ENCODE measurements at places on chromosomes 2 and 18.

DNA sequence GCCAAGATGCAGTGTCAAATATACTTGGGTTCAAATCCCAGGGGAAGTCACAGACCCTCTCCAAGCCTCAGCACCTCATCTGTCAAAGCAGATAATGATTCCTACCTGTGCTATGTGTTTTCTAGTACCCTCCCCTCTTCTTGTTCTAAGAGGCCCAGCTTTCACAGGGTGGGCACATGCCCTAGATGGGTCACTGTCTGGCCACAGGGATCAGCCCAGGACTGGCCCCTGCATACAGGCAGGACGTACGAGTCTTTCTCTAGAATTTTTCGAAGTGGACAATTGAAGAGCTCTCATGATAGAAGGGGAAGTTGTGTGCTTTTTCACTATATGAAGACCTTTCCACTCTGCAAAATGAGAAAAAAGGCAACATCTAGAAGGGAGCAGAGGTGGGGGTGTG lies 22.2 kb downstream of the ARL4C start:
- DNase-seq = no peak

DNA sequence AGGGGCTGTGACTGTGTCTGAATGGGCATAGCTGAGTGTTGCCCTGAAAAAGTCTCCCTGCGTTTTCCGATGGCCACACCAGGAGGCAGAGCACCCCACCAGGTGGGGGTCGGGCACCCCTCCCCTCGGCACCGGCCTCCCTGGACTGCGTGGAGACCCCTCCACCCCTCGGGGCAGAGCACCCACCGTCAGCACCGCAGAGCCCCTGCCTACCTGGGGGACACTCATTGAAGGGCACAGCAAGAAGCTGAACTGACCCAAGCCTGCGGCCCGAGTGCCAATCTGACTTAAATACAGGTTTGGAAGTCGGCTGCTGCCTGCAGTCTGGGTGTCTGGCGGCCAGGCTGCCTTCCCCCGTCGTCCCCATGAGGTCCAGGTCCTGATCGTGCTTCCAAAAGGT lies 69.9 kb downstream of the KCNG2 start:
- no peak for DNase-seq

GRCh38 chr2:112881217-112881985 lies 29.6 kb upstream of the IL37 start:
- no peak for DNase-seq

- no peak for DNase-seq
These were observed 23.6 kb upstream of the KCNG2 start for GRCh38 chr18:79774111-79774510.

DNA sequence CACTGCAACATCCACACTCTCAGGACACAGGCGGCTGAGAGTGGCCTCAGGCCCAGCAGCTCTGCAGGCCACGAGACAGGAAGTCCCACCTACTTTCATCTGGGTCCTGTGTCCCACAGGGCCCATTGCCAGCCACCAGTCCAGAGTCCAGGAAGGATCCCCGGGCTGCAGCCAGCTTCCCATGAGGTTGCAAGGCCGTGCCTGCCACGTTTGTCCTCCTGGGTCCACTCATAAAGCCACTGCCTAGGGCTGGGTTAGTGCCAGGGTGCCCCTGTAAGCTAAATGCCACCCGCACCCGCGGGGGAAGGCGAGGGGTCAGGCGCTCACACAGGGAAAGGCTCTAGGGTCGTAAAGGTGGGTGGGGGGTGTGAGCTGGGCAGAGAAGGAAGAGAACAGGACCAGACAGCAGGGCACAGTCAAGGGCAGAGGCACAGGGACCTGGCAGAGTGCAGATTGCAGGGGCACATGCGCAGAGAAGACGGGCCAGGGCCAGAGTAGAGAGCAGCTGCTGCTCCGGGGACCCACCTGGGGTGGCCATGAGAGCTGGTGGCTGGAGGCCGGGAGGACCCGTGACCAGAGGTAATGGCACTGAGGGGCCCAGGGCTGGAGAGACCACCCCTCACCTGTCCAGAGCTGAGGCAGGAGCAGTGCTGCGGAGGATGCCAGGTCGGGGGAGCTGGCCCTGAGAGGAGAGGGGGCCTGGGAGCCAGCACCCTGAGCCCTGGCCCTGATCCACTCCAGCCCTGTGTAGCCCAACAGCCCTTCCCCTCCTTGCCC lies 8.0 kb downstream of the AGXT start:
- DNase-seq = no peak

DNA sequence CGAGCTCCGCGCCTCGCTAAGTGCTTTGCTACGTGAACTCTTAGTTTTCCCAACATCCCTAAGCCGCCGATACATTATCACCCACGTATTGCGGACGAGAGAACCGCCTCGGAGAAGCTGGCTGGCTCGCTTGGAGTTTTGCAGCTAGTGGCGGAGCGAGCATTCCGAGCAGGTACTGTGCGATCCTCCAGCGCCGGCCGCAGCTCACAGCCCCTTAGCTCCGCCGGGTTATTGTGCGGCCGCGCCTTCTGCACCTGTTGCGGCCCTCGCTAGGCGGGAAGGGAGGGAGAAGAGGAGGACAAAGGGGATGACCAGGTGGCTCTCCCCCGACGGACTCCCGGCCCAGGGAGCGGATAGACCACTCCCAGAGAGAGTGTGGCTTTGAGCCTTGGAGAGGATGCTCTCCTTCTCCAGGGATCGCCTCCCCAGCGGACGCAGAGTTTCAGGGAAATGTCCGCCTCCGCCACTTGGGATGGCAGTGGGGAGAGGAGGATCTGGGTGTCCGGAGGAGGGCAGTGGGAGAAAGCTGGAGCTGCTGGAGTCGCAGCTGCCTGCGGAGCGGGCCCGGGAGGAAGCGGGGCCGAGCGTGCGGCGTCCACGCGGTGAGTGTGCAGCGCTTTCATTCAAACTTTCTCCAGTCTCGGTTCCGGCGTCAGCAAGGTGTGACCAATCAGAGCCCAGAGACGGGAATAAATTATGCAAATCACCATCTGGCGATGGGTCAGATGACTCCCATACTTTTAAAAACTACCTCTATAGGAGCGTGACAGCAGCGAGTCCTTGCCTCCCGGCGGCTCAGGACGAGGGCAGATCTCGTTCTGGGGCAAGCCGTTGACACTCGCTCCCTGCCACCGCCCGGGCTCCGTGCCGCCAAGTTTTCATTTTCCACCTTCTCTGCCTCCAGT lies at the start of gene LIPG:
Gene LIPG (plus strand): TSS at position 769 of the 905 bp plus-strand sequence. CDS start 252 bp downstream, outside the sequence.
- peak; percentile 30 for DNase-seq

DNA sequence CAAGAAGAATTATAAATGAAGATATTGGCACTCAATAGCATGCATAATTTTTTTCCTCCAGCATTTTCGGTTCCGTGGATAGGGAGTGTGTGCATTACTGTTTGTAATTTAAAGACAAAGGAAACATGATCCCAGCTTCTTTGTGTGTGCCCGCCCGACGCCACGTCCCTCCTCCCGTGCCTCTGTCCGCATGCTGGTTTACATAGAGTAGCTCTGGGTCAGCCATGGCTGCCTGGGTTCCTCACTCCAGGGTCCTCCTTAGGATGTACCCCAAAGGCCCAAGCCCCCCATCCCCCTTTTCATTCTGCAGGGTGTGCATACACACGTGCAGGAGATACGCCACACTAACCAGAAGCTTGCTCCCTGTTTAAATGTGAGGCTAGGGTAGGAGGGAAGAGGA lies 214.7 kb downstream of the KLHL29 start:
- DNase-seq = no peak

DNA sequence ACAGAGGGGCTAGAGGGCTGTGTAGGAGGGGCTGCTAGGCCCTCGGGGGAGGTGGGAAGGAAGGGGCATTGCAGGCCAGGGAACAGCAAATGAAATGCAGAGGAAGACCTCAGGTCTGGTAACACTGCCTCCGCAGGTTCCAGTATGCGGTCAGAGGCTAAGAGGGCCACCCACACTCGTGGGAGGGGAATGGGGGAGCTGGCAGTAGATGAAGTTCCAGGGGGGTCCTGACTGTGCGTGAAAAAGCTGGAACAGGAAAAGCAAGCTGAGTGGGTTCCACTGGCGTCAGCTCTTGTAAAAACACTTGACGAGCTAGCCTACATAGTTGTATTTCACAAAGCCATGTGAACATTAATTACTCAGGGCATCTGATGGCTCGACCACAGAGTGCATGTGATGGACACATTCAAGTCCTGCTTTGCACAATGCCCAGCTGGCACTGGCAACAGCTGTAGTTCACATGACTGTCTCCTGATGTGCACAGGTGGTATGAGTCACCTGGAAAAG lies 29.0 kb upstream of the PTPN4 start:
- no peak for DNase-seq

- DNase-seq = no peak
These were observed 67.3 kb downstream of the ITGB6 start for GRCh38 chr2:160132761-160133160.

GRCh38 chr2:82260521-82260920 lies 1956.0 kb upstream of the LRRTM1 start:
- no peak for DNase-seq

- no peak for DNase-seq
These were observed 5.2 kb downstream of the TTC27 start for GRCh38 chr2:32633040-32633439.

DNA sequence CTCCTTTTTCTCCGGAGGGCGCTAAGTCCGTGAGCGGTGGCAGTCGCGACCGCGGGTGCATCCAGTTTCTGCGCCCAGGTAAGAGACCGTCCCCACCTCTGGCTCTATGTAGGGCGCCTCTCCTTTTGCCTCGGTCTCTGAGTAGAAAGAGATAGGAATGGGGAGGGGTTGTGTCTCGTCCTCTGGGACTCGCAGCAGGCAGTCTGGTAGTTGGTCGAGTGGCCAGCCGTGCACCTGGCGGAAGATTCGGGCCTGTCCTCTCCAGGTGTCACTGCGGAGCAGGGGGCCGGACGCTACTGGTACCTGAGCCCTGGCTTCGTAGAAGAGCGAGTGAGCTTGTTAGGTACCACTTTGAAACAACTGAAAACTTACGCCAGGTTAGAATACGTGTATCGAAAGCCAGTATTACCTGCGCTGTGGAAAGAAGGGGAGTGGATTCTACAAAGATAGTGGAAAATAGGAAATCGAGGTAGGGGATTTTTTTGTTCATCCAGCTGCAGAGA lies 403 bp downstream of the MAP2 start:
- no peak for DNase-seq

- DNase-seq = no peak
These were observed 1.6 kb upstream of the EPC2 start for GRCh38 chr2:148642891-148643416.

GRCh38 chr18:45488645-45489044 lies 126.6 kb upstream of the SLC14A2 start:
- DNase-seq = no peak

DNA sequence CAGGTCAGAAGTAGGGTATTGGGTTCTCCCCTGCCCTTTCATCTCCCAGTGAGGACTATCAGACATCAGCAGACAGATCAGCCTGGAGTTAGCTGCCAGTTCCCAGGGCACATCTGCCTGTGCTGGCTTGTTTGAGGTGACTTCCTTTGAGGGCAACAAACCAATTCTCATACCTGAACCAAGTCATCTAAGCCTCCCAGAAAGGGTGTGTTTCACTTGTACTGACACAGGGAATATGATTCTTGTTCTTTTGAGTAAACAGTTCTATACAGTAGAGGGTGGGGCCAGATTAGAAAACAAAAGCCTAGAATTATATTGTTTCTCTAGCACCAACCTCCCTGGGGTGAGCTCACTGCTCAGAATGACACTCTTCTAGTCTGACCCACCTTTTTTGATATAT lies 591.9 kb downstream of the SLC4A3 start:
- no peak for DNase-seq

Data from central memory CD4-positive, alpha-beta T cell (primary cell).